ENCODE measurements at places on chromosomes 1 and 21.

DNA sequence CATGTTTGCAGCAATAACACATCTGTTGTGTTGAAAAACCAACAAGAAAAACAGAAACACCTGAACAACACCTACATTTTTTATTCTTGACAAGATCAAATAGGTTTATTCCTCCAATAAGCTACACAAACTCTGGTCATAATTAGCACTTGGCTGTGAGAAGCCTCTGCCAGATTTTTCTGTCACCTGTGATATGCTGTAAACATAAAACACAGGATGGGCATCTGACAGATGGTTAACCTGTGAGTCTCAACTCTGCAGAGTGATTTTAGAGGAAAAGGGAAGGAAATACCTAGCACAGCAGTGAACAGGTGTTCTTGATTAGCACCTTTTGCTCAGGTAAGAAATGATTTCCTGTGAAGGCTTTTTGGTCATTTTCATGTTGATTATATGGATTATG lies 175.4 kb upstream of the COA6 start:
- DNase-seq: no peak

GRCh38 chr1:886311-886710 lies 37.4 kb upstream of the SAMD11 start:
- DNase-seq: no peak

DNA sequence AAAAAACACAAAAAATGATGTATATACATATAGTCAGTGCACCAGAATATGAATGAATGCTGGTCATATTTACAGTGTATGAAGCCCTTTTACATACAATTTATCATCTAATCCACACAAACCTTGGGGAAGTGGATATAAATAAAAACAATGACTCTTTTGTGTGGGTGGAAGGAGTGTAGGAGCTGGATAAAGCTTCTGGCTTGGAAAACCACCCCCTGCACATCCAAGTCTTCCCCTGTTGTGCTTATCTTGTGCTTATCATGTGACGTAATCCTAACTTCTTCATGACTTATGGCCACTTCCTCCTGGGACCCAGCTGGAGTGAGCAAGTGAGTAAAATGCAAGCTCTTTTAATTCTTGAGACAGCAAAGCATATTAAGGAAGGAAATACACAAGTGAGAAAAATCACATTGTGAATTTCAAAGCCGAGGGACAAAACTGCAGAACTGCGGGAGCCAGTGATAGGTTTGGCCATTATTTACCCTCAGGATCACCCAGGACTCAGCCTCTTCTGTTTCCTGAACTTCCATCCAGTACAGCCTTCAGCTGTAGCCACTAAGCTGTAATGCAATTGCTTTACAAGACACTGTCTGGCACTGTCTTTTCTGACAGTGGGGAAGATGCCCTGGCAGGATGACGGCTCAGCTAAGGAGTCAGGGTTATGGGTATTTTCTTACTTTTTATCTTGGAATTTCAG lies 104.0 kb upstream of the PPM1J start:
- no peak for DNase-seq

DNA sequence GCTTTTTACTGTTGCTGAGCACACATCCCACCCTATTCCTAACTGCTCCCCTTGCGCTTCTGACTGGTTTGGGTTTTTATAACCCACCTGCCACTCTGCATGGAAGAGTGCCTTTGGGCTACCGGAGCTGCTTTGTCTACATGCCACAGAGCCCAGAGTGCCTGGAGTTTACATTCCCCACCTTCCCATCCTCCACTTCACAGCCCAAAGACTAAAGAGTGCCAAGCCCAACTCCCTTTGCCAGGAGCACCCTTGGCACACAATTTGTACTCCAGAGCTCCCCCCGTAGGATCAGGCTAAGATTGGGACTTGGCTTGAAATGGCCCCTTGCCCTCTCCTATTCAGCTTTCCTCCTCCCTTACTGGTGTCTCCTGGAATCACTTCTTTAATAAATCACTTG lies 63.3 kb downstream of the LHX9 start:
- no peak for DNase-seq

- DNase-seq: no peak
Measured at GRCh38 chr1:101965341-101965740, 31.4 kb downstream of the OLFM3 start.

Measured in activated gamma-delta T cell treated with Interleukin-2 at 50 U/mL for 16 hours (primary cell).